Activated CD4-positive, CD25-positive, alpha-beta regulatory T cell (primary cell): ENCODE measurements at places on chromosomes 16 and 17.

DNA sequence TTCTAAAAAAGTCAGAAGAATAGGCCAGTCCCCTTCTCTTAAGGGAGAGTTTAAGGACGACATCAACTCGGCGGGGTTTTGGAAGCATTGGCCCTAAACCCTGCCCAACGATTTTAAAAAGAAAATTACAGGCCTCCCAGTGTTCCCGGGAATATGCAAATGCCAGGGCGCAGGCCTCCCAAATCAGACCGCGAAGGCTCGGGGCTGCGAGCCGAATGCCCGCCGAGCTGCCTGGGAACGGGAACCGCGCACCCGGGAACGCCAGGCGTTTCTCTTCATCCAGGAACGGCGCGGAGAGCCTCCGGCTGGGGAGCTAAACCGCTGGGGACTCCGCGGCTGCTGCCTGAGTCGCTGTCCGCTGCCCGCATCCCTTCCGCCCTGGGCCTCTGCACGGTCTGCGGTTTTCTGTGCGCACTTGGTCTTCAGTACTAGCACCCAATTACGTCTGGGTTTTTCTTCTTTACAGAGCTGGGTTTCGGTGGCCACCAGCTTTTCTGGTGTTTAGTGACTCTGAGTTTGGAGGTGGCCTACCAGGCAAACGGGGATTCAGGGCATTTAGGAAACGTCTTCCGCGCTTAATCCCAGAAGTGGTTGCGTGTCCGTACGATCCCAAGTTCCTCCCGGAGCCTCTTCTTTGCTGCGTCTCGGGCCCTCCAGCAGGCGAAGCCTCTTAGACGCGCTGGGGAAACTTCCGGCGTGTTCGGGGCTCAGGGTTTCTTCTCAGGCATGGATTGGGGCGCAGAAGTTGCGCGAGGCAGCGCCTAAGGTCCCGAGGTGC, 5.7 kb downstream of the IRX5 start:
- DNase-seq: no peak

GRCh38 chr17:76032073-76032779, 5.1 kb upstream of the EVPL start:
- DNase-seq: no peak

GRCh38 chr17:79627766-79628690, 17.2 kb upstream of the RBFOX3 start:
- DNase-seq: no peak

DNA sequence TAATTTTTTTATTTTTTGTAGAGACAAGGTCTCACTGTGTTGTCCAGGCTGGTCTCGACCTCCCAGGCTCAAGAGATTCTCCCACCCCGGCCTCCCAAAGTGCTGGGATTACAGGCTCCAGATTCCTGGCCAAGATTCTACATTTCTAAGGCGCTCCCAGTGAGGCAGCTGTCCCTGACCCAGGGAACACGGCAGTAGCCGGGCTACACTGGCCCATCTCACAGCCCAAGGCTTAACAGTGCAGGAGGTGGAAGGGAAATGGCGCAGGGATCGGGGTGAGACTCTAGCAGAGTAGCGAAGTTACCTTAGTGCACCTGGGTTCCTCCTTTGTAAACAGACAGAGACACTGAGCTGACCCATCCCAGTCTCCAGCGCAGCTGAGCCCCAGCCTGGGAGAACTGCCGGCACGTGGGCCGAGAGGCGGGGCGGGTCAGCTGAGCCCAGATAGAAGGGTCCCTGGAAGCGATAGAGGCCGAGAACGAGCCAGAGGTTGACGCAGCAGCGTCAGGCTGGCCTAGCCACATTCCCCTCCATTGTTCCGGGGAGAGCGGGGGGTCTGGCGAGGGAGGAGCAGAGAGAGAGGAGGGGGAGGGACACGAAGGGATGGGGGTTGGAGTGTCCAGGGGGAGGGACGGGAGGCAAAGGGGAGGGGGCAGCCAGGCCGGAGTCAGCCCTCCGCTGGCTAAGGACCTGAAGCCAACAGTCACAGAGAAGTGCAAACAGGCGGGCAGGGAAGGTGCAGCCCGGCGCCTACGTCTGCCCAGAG, 2.5 kb downstream of the CARHSP1 start:
- DNase-seq: no peak

GRCh38 chr17:8109661-8110455, 8.5 kb downstream of the ALOXE3 start:
- DNase-seq: peak; percentile 69

DNA sequence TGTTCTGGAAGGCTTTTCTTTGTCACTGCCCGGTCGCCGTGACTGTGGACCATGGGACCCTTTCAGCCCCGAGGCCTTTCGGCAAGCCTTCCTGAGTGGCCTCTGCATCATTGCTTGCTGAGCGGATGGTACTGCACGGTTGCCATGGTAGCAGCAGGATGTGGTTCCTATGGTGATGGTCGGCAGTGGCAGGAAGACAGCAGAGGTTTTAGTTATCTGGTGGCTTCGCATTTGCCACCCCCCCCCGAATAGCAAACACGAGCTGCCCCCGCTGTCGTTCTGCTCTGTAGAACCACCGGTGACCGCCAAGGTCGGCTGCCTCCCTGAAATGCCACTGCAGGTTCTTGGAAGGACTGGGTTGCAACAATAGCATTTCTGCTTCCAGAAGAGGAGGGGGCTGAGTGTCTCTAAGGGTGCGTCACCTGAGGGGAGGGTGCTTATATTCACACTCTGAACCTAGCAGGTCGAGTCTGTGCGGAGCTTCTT, 76.6 kb downstream of the CMIP start:
- DNase-seq: peak; percentile 54

DNA sequence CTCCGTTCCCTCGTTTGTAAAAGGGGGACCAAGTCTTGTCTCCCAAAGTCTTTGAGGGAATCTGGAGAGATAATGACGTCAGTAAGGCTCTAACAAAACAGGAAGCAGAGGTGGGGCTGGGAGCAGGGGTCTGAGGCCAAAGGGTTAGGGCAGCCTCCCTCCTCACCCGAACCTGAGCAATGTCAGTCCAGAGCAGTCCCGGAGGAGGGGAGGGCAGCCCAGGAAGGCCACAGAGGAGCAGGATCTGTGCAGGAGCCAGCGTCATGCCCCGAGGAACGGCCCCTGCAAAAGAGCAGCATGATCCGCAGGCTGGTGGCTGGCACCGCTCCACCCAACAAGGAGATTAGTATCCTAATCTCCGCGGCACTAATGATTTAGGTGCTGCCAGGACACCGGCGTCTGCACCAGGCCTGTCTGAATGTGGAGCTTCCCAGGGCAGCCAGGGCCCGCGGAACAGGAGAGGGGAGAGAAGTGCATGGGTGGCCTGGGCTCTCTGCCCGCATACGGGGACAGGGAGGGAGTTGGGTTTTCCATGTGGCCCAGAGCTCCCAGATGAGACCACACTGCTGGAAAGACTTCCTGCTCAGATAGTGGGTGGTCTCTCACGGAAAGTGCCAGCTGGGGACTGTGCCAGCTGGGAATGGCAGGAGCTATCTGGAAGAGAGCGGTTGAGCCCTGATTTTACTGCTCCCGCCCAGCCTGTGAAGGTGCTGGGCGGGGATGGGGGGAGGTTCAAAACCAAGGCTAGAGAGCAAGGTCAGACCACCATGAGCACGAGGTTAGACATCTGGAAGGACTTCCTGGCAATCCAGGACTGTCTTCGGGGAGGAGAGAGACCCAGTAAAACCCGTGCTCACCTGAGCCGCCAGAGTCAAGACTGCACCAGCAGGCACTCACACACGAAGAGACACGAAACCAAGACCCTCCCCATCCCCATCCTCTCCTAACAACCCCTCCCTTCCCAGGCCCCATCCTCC, 11.0 kb upstream of the KRT17 start:
- no peak for DNase-seq

- no peak for DNase-seq
Observed at GRCh38 chr16:34078691-34079090, 619.3 kb downstream of the TP53TG3F start.

GRCh38 chr17:73205459-73205961, 12.7 kb downstream of the COG1 start:
- DNase-seq: no peak

GRCh38 chr16:48003206-48003907, 152.4 kb downstream of the ABCC12 start:
- DNase-seq: no peak

DNA sequence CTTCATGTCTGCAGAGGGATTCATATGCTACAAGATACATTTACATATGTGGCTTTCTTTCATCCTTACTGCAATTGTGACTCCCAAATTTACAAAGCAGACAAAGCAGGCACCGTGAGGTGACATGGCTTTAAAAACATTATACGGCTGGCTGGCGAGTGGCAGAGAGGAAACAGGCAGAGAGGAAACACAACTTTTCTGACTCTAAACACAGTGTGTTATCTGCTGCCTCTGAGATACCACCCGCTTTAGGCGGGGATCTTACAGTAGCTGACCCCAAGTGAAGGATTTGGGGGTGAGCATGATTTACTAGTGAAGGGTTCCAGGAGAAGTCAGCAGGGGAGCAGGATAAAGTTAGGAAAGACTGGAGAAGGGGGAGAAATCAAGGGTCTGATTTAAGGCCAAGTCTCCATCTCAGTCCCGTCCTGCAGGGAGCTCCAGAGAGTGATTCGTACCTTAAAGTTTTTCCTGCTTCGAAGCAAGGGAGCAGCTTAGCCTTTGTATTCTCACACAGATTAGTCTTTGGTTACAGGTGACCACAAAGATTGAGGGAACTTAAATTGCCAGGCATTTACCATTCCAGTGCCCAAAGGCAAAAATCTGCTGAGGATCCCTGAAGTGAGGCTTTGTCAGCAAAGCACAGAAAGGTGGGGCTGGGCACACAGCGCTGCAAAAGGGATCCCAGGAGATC, 355.0 kb downstream of the GRIN2A start:
- DNase-seq: no peak

DNA sequence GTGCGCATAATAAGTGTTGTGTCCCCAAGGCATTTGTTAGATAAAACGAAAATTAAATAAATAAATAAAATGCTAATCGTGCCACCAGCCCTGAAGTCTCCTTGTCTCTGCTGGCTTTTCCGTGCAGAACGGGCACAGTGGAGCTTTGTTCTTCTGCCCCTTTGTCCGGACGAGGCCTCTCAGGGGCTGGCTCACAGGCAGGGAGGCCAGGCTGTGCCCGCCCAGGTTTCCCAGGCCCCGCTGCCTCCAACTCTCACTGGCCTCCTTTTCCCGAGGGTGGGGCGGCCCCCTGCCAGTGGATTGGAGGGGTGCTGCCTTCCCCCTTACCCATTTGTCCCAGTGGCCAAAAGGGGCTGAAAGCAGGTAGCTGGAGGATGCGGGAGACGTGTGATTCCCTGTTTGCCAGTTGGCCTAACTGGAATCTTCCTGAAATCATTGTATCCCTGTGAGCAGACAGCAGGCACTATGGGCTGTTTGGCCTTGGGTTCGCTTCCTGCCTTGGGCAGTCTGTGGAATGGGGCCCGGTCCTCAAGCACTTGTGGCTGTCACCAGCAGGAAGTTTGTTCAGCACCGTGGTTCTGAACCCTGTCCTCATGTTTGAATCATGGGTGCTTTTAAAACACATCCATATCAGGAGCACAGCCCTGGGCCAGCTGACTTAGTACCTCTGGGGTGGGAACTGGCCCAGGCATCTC, 64.4 kb downstream of the KSR1 start:
- DNase-seq: no peak

- no peak for DNase-seq
Observed at GRCh38 chr16:85245307-85246172, 133.3 kb upstream of the CIBAR2 start.

- DNase-seq: no peak
Observed at GRCh38 chr17:62597920-62598319, 29.6 kb upstream of the MRC2 start.

GRCh38 chr17:412211-413015, 59.8 kb upstream of the RPH3AL start:
- DNase-seq: peak; percentile 51

GRCh38 chr16:56355221-56355620, 70.1 kb downstream of the AMFR start:
- no peak for DNase-seq

GRCh38 chr17:8975091-8975725, 9.7 kb upstream of the PIK3R5 start:
- DNase-seq: no peak

DNA sequence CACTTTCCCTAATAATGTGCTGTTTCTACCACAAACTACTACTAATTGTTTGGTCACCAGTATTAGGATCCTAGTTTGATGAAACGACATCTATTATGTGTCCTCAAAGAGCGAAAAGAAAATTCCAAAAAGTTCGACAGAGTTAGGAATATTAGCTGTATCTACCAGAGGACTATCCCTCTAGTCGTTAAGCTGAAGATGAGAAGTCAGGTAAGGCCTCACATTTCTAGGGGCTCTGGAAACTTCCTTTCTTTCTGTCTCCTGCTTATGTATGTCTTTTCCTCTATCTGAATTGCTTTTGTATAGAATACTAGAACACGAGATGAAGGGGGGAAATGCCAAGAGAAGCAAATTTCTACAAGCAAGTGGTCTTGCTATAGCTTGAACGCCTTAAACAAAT, 1.6 kb downstream of the GLG1 start:
- no peak for DNase-seq

- DNase-seq: no peak
Observed at GRCh38 chr16:14510939-14511799, 118.9 kb downstream of the PARN start.
